Iris pigment epithelial cell (primary cell): ENCODE measurements at places on chromosomes 4 and X.
A peak's percentile ranks its signal among the peaks of the same experiment; 100 is the strongest.

- DNase-seq, result peak; percentile 97
Measured at GRCh38 chr4:73707918-73708577, 32.3 kb upstream of the CXCL8 start.

GRCh38 chr4:88320224-88320779 lies 35.9 kb upstream of the PPM1K start:
- peak; percentile 19 for DNase-seq

- peak; percentile 78 for DNase-seq
Measured at GRCh38 chr4:105194328-105195231, 47.9 kb downstream of the TET2 start.

DNA sequence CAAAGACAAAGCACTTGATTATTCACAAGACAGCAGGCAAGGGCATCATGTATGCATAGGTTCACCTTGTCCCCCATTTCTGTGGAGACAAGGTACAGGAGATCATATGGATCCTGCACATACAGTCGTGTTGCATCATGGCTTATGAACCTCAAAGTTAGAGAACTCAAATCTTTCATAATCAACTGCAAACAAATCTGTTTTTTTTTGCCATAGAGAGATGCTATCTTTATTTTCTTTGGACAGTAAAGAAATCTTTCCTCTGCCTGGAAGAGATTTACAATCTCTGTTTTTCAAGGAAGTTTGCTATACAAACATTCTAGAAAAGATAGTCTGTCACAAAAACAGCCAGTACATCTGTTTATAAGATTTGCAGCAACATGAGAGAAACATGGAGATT lies 578.8 kb downstream of the ANKRD50 start:
- DNase-seq, result peak; percentile 35

- no peak for DNase-seq
Measured at GRCh38 chrX:42017971-42018370, 94.6 kb upstream of the CASK start.

DNA sequence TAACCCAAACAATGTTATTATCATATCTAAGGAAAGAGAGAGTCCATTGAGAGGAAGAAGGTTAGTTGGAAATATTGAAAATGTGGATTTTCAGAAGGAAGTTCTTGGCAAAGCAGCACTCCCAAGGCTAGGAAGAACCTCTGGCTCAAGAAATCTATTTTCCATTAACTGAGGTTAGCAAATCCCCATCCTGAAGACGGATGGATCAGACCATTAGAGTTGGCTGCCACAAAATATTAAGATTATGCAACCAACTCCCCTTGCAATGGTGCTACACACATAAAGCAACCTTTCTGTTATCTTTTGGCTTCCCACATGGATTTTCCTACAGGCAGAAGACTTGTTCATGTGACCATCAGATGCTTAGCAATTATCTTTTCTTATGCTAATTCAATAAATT lies 96.3 kb downstream of the COL4A6 start:
- DNase-seq, result no peak

- DNase-seq, result peak; percentile 96
Measured at GRCh38 chr4:16860516-16860915, 37.9 kb downstream of the LDB2 start.

DNA sequence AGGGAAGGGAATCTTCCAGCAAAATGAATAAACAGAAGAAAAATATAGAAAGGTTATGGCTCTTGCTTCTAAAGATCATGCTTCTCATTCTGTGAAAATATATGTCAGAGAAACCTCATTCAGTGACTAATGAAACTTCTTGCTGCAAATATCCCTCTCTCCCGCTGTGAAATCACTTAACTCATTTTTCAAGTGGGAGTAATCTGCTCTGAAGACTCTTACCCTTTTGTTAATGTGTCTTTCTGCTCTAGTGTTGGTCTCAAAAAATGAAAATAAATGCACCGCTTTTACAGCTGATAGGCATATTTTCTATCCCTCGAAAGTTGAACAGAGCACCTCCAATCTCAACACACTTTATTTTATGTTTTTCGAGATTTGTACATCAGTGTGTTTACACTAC lies 252.3 kb downstream of the NLGN4X start:
- DNase-seq, result no peak

GRCh38 chr4:99710020-99710419 lies 52.4 kb upstream of the C4orf54 start:
- no peak for DNase-seq

- peak; percentile 8 for DNase-seq
Measured at GRCh38 chrX:130625386-130625785, 223.6 kb downstream of the RBMX2 start.
